ENCODE measurements at places on chromosomes 16 and 17.

DNA sequence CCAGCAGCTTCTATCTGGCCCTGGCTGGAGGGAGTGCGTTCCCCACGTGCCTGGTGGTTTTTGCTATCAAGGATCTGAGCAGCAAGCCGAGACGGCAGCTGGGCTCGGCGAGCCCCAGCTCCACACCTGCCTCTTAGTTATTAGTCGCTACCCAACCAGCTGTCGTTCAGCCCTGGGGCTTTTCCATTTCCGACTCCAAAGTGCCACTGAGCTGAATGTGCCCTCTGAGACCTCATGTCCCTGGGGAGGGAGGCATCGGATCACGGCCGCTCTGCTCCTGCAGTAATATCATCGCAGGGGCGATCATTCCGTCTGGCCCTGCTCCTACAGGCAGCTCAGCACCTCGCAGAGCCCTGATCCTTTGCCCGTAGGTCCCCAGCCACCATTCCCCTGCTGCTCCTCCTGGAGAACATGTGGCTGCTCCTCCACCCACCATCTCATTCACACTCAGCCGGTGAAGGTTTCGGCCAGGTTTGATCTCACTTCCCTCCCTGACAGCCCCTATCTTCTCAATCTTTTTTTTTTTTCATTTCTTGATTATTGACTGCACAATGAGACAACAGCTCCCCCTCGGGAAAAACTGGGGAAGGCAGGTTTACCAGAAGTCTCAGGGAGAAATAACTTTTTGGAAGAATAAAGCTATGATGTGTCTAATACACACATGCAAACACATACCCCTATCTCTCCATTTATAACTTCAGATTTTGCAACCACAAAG, 86.7 kb downstream of the ZFHX3 start:
- DNase-seq = peak; percentile 86

GRCh38 chr16:53911513-53911912, 207.6 kb downstream of the FTO start:
- DNase-seq = no peak

DNA sequence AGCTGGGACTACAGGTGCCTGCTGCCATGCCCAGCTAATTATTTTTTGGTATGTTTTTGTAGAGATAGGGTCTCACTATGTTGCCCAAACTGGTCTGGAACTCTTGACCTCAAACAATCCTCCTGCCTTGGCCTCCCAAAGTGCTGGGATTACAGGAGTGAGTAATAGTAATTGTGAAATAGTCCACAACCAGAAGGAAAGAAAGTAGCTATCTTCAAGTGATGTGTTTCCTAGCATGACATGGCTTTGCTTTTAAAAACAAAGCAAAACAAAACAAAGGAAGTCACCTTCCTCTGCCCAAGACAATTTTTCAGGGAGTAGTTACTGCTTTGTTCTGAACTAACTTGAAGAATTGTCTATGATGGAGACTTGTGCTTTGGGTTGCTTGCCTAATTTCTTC, 27.0 kb downstream of the ATP6V0A1 start:
- no peak for DNase-seq

- DNase-seq = no peak
These were observed 249.6 kb upstream of the TNRC6C start for GRCh38 chr17:77708936-77709335.

DNA sequence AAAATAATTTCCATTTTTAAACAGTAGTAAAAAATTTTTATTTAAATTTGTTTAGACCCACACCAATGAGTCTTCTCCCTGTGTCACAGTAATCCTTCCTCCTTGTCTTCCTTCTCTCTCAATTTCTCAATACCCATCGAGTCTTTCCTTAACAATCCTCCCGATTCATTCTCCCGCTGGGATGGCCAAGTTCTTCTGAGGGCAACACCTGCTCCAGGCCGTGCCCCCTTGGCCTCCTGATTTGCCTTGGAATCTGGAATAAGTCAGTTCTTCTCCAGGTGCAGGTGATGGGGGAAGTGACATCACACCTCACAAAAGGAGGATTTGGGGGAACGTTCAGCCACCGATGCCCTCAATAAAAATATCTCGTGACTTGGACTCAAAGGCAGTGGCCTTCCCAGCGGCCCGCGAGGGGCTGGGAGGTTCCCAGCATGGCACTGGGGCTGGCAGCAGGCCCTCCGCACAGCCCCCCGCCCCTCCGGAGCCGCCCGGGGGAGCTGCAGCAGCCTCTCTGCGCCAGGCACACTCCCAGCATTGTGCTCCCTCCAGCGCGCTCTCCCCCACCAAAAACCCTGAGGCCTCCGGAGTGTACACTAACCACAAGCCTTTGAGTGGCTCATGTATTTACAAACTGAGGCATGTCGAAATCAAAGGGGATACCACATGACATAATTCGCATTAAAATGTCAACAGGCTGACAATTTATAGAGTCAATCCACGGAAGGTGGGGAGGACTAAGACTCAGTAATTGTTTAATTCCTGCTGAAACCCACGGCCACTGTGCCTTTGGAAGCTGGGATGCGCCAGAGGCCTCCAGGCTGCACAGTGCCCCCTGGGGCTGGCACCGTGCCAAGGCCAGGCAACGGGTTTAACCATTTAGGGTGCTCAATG, 120.5 kb downstream of the ZFHX3 start:
- no peak for DNase-seq

- DNase-seq = no peak
These were observed 15.3 kb downstream of the VPS53 start for GRCh38 chr17:699345-699744.

- no peak for DNase-seq
These were observed 86.8 kb downstream of the USP32 start for GRCh38 chr17:60305141-60305540.

DNA sequence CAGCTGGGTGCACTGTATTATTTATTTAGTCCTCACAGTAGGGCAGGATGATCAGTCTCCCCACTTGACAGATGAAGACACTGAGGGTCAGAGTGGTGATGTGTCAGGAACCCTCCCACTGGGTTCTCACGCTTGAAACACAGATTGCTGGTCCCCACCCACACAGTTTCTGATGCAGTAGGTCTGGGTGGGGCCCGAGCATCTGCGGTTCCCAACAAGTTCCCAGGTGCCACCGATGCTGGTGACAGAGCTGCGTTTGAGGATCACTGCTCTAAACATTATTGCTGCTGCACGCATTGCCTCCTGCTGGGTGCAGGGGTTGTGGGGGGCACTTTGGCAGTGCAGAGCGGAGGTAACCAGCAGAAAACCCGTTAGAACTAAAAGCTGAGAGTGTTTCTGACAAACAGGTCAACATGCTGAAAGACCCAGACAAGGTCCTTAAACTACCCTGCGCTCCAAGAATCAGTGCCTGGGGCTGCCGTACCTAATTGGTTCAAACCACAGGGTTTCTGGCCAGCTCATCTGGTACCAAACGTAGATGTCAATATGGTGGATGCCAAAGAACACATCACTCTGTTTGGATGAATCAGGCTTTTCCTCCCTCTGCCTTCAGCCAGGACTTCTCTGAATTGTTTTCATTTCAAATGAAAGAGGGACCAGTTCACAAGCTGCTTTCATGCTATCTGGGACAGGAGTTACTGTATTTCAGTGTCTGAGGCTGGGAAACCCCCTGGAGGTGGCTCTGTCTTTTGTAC, 76.0 kb downstream of the ABCC1 start:
- DNase-seq = no peak

GRCh38 chr17:81095383-81095762, 60.4 kb downstream of the BAIAP2 start:
- no peak for DNase-seq

GRCh38 chr16:89969741-89970410, 21.3 kb downstream of the DEF8 start:
- DNase-seq = no peak

DNA sequence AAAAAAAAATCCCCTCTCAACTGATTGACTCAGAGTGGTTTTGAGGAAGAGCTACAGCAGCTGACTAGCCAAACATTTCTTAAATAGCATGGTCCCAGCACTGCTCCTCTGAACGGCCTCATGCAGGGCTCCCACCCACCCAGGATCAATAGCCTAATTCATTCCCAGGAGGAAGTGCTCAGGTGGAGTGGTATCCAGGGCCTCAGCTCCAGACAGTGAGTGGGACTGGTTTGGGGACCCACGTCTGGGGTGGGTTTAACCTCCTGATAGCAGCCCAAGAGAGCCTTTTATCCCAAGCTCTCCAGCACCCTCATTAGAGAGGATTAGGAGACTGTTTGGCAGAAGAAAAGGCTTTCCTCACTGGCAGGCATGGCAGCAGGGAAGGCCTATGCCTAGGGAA, 68.5 kb upstream of the CDH5 start:
- no peak for DNase-seq

GRCh38 chr16:80664226-80664625, 123.4 kb downstream of the DYNLRB2 start:
- no peak for DNase-seq

DNA sequence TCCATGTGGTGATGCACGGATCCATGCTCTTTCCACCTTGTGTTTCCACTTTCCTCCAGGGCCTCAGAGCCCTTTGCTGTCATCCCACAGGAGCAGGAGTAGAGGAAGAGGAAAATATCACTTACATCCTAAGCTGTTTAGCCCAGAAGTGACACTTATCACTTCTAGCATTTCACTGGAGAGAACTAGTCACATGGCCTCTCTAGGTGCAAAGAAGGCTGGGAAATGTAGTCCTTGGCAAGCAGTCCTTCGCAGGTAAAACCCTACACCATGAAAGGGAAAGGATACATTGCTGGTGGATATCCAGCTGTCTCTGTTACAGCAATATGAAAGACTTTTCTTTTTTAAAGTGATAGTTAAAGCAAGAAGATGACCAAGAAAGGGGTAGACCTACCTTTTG, 185.9 kb downstream of the RGS9 start:
- no peak for DNase-seq

- DNase-seq = no peak
These were observed 4.4 kb upstream of the RNF43 start for GRCh38 chr17:58421711-58422110.

DNA sequence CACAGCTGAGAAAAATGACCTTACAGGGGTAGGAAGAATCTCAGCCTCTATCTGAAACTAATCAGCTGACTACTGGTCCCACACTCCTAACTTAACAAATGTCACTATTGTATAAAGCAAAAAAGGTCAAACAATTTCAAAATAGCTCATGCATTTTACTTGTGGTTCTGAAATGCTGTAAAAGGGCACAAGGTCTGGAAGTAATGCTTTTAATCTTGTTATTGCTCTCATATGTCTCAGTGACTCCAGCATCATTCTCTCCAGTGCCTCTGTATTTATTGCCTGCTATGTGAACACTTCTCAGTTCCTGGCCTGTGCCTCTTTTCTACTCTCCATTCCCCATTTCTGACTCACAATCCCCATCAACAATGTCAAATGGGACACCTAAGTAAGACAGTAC, 937.7 kb downstream of the CDH11 start:
- no peak for DNase-seq

DNA sequence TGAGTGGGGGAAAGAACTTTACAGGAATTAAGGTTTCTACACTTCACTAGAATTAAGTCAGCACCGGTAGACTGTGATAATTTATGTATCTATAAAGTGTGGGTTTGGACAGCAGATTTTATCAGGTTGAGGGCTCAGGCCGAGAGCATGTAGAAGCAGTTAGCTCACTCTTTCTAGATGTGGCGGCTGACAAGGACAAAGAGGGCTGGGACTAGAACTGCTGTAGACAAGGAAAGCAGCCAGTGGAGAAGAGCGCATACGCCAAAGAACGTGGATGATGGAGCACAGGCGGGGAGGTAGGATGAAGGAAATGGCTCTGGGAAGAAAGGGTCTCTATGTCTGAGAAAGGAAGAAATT, 504 bp upstream of the GOSR1 start:
- no peak for DNase-seq

- DNase-seq = no peak
These were observed 18.8 kb downstream of the CDK5RAP3 start for GRCh38 chr17:47989700-47990099.

Measured in D341Med (cell line).